ENCODE measurements at places on chromosomes 1 and 21. TPM values are rescaled to one million over a fixed set of nuclear protein-coding genes. Genes with fewer than 3 reads are reported as not detected.

DNA sequence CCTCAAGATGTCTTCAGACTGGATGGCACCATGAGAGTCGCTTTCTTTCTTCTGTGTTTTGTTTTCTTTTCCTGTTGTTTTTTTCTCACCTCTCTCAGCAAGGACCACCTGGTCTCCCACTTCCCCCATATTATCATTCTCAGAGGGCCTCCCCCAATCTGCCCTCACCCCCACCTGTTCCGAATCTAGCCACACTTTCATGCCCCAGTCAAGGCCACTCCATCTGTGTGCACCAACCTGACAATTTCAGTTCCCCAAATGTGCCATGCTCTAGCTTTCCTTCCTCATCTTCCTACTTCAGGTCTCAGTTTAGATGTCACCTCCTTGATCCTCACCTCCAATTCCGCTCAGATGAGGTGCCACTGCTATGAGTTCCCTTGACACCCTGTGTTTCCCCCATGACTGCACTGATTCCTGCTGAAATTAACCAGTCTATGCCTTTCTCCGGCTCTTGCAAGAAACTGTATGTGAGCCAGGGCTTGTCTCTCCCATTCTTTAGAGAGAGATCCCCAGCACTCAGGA is 146.2 kb downstream of the PLPP3 start:
- no peak for ATAC-seq

DNA sequence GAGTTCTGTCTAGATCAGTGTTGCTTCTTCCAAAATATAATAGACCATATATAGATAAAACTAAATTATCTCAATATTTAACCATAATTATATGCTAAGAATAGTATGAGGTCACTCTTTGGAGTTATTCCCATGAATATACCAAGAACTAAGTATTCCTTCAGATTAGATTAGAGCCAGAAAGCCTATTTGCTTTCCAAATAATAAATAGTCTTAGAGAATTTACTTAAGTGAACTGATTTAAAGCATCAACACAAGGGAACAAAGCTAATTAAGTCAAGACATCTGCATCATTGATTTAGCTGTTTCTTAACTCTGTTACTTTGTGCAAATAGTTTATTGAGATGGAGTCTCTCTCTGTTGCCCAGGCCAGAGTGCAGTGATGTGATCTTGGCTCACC is 35.7 kb downstream of the FNBP1L start:
- no peak for ATAC-seq

DNA sequence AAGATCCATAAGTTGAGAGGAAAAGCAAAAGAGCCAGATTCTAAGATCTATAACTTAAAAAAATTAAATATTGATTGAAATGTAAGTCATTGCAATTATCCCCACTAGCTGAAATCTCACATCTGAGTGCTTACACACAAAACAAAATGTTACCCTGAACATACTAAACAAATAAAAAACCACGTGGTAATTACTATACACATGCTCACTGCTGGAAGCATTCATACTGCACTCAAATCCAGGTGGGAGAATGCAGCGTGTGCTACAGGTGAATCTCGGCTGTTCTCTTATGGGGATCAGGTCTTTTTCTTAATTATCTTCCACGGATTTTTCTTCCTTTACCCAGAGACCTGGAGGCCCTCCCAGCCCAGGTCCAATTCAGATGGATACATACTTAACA is 74.3 kb downstream of the SDC3 start:
- no peak for ATAC-seq

- no peak for ATAC-seq
These were observed 884 bp upstream of the LRRC8C start for GRCh38 chr1:89631816-89632656.

DNA sequence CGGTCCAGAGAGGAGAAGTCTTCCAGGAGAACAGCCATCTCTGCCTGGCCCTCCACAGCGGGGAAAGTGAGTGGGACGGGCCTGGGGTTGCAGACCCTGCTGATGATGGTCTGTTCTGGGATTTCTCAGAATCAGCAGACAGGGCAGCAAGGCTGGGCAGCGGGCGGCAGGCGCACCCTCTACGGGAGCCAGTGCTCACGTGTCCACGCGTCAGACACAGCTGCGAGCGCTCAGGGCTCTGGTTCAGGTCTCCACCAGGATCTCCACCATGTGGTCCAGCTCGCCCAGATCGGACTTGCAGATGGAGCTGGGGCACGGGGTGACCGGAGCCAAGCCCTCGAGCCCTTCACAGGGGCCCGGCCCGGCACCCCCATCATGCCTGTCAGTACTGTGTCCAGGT is 5.5 kb downstream of the CLCA4 start:
- peak; percentile 36 for ATAC-seq

DNA sequence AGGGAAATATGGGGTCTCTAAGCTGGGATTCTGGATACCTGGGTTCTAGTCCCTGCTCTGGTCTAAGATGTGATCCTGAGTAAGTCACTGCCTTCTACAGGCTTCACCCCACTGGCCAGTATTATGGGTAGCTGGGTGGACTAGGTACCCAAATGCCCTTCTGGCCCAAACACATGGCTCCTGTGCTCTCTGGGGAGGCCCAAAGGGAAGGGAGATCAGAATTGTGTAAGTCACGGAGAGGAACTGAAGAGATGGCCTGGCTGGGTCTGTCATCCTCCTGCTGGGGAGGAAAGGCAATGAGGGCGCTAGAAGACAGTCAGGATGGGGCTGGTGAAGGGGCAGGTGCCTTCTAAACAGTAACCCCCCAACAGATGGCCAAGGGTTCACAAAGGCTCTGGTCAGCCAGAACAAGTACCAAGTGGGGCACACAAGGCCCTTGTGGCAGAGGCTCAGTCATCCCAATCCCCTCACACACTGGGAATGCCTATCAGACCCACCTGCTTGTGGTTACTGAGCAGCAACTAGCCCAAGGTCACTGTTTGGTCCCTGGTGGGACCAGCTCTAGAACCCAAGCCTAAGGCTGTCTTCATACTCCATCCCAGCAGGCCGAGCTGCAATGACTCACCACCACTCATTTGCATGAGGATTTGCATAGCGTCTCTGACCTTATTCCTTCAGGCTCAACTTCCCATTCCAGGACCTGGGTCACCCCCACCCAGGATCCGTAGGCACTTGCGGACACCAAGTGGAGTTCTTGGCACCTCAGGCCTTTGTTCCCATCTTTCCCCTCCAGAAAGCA is 9.2 kb downstream of the MEF2D start:
- no peak for ATAC-seq

DNA sequence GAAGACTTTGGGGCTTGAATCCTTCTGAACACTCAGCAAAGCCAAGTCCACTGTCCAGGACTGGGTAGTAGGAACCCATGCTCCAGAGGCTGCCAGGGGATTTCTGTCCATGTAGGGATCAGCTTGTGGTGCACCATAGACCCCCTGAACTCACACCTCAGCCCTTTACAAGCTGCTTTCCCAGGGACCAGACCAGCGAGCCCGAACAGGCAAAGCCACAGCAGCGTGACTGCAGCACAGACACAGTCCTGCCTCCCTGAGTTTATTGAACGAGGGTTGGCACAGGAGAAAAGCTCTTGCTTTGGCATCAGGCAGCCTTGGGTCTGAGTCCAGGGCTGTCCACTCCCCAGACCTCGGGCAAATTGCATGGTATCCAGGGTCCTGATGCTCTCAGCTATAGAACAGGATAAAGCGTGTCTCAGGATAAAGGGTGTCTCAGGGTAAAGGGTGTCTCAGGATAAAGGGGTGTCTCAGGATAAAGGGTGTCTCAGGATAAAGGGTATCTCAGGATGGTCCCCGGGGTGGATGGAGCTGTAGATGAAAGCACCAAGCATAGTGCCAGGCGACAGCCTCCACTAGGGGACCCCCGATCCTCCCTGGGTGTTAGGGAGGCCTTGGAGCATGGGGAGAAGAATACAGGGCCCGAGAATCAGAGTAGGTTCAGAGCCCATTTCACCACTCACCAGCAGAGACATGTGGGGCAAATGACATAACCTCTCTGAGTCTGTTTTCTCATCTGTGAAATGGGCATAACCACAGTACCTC is 648.8 kb downstream of the NPHP4 start:
- ATAC-seq, result no peak

- no peak for ATAC-seq
These were observed 14.7 kb downstream of the WLS start for GRCh38 chr1:68217618-68218017.

GRCh38 chr1:16173447-16174260 is 17.8 kb upstream of the EPHA2 start:
- no peak for ATAC-seq

- ATAC-seq, result peak; percentile 43
These were observed 590 bp downstream of the TMOD4 start for GRCh38 chr1:151175041-151175741.

DNA sequence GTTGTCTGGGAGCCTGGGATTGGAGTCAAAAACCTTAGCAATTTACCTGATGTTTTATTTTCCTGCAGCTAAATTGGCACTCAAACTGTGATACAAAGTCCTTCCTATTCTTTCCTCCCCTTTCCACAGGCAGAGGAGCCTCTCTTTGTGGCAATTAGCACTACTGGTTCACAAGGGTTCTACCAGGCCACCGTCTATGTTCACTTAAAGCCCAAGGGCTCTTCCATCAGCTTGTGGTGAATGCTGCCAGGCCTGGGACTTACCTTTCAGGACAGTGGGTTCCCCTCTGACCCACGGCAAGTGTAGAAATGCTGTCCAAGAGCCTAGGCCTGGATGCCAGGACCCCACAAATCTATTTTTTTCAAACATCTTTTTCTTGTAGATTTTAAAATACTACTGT is 251.9 kb upstream of the B3GALT2 start:
- no peak for ATAC-seq

GRCh38 chr1:197439708-197440280 is 171.7 kb downstream of the CRB1 start:
- no peak for ATAC-seq

- ATAC-seq, result no peak
These were observed 21.2 kb downstream of the LRRC71 start for GRCh38 chr1:156941675-156942074.

- no peak for ATAC-seq
These were observed 3.3 kb upstream of the GJB3 start for GRCh38 chr1:34777519-34778321.

DNA sequence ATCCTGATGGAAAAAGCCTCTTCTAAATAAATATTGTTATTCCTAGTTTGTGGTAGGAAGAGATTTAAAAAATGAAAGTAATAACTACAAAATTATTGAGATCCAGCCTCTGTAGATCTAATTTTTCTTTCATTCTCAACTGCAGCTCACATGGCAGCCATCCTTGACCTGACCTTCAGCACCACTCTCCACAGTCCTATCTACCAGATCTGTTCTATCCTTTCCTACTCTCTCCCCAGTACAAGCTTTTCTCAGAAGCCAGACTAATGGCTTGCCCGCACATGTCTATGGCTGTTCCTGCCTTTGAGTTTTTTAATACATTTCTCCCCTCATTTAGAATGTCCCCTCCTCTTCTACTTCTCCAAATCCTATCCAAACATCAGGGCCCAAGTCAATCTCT is 51.5 kb downstream of the MACO1 start:
- ATAC-seq, result no peak

DNA sequence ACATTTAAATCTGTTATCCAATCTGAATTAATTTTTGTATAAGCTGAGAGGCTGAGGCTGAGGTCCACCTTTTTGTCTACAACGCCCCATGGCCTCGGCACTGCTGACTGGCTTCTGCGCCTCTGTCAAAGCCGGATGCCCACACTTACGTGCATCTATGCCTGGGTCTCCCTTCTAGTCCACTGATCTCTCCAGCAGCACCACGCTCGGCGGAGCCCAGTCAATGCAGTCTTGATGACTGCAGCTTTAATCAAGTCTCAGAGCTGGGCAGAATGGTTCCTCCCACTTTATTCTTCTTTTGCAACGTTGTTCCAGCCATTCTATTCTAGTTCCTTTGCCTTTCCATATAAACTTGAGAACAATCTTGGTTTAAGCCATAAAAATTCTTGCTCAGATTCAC is 9.4 kb downstream of the PRDM15 start:
- ATAC-seq, result no peak

GRCh38 chr1:92848201-92848600 is 16.4 kb downstream of the RPL5 start:
- no peak for ATAC-seq

DNA sequence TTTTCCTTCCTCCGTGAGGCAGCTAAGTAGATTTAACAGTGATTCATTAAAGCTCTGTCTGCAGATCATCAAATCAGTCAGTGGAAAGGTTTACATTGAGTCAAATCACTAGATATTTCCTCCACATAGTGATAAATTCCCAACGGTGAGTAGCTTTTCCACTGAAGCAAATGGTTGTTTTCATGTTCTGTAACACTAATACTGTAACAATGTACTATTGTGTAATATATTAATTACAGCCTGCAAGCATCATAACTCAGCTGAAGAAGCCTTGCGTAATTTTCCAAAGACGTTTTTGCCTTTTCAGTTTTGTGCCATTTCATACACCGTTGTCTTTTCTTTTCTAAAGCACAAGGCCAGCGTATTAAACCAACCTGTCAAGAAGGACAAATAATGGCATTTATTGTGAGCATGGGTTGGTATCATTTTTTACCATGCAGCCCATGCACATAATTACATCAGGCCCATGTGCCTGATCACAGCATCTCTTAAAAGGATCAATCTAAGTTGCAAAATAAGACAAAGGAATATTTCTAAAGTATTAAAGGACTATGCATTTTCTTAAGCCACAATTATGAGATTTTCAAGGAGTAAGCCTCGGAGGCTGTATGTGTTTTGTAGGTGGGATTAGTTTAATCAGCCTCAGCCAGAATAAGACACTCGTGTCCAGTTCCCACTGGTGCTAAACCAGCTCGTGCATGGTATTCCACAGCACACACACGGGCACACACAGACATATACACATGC is 16.7 kb upstream of the PDE9A start:
- ATAC-seq, result peak; percentile 84

GRCh38 chr1:232012773-232013386 is 386.3 kb downstream of the DISC1 start:
- ATAC-seq, result peak; percentile 90

GRCh38 chr1:210674151-210674550 is 345.4 kb downstream of the HHAT start:
- ATAC-seq, result no peak

The MTARC1 gene
- total RNA-seq, result 3.7 TPM

The NT5C1A gene
- total RNA-seq, result not detected

The CA6 gene
- not detected for total RNA-seq

The CLDN8 gene
- total RNA-seq, result not detected

The PHACTR4 gene
- 28.2 TPM for total RNA-seq

The AQP10 gene
- 1.1 TPM for total RNA-seq

The CITED4 gene
- total RNA-seq, result 9.2 TPM

The TMEM240 gene
- total RNA-seq, result 16.6 TPM

The KCND3 gene
- total RNA-seq, result 36.2 TPM

The CD84 gene
- total RNA-seq, result 3.0 TPM

The AXDND1 gene
- not detected for total RNA-seq

The FAM151A gene
- total RNA-seq, result not detected

All from gastroesophageal sphincter (tissue), 4 donors.